ENCODE measurements at places on chromosomes 7 and 10.

DNA sequence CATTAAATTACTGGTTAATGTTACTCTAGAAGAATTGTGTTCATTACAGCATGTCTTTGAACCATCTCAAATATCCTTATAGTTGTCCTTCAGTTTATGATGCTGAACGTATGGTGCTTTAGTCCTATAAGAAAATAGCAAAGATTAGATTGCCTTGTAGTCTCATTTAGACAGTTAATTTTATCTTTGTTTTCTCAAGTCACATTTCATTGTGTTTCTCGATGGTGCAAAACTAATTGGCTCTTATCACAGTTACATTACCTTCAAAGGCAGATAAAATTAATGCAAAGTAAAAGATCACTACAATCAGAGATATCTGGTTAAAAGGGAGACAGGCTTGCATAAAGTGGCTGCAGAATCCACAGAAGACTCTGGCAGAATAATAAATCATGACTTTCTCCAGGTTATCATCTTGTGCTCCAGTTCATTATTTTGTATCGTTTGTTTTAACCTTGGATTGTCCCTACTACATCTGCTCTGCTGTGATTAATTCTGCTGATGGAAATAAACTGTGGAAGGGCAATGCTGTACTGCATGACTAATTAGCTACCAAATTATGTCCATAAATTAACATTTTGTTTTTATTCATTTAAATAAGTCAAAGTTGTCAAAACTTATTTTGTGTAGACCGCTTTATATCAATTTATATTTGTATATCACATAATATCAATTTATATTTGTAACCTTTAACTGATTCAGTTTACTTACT, 24.2 kb downstream of the PRPS1L1 start:
- no peak for DNase-seq

DNA sequence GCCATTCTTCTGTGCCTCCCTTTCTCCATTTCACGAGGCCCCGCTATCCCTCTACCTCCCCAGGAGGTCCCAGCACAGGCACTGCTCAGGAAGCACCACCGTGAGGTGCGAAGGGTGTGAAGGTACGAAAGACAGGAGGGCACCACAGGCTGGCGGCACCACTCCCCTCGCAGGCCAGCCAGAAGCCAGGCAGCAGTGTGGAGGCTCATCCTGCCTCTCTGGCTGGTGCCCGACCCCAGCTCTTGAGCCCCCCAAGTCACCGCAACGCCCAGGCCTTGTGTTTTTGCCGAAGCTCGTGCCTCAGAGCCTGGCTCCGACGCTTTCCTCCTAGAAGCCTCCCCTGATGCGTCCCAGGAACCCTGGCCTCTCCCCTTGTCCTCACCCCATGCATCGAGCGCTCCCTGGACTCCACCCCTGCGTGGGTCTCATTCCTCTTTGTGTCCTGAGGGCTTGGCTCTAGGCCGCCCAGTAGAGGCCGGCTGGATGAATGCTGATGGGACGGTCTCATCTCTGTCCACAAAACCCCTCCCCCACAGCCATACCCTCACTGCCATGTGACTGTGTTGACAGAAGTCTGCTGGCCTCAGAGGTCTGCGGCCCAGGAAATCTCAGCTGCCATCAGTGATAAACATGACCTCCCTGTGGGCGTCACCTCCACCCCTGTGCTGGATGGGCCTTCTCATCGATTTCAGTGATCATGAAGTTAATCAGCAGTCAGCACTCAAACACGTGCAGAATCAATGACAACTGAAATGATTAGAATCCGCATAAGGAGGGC, 19.3 kb downstream of the BRI3 start:
- no peak for DNase-seq

GRCh38 chr10:98260752-98261151, 7.2 kb downstream of the LOXL4 start:
- no peak for DNase-seq

GRCh38 chr7:55148571-55148970, 129.8 kb downstream of the EGFR start:
- no peak for DNase-seq

- no peak for DNase-seq
These were observed 293.3 kb upstream of the KLF14 start for GRCh38 chr7:131027287-131027773.

DNA sequence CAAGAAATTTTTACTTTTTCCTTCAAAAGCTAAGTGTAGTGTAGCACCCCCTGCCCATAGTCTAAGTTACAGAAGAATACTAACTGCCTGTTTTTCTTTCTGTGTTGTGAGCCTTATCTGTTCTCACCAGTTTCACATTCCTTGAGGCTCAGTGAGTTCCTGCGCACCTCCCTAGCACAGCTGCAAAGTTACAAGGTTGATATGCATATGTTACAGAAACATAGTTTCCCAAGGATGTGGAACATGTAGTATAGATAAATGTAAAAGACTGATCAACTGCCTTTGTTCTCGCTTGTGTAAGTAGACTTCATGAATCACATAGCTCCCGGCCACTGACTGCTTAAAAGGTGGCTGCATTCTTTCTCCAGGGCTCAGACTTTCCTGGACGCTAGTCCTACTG, 6.7 kb upstream of the ZNF33B start:
- DNase-seq = no peak

GRCh38 chr7:617614-618538, 98.2 kb upstream of the PDGFA start:
- no peak for DNase-seq

DNA sequence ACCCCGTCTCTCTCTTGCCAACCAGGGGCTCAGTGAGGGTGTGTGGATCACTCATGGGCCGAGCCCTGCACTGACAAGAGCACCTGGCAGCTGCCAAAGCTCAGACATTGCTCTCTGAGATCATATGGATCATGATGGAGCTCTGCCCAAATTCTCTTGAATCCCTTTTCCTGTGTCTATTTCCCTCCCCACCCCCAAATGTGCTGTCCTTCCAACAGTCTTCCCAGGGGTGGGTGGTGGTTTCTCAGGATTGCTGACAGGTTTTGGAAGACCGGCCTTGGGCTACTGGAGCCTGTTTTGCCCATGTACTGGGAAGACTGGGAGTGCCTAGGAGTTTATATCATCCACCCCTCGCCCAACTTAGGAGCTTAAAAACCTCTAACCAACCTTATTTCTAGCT, 10.5 kb downstream of the ARHGAP22 start:
- no peak for DNase-seq

GRCh38 chr7:80387634-80388193, 124.2 kb downstream of the GNAT3 start:
- DNase-seq = no peak

DNA sequence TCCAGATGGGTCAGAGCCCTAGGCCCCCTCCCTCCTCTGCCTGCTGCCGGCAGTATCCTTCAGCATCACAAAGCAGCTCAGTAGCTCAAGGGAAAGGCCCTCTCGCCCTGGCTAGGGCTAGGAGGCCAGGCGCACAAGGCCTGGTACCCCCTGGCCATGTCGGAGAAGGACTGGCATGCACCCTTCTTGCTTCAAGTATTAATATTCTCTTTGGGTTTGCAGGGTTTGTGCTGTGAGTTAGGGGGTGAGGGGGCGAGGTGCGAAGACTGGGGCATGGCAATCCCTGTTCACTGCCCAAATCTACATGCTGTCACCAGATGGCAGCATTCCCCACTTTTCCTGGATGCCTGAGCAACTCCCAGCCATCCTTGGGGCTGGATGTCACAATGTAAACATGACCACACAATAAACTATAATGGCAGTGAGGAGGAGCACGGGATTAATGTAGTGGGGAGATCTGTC, 105.2 kb downstream of the NEURL1 start:
- no peak for DNase-seq

- no peak for DNase-seq
These were observed 940 bp downstream of the NSMCE4A start for GRCh38 chr10:121974019-121974534.

GRCh38 chr10:19944911-19945663, 128.9 kb downstream of the PLXDC2 start:
- DNase-seq = no peak

GRCh38 chr10:87659571-87660483, at the start of gene PAPSS2:
TSS of gene PAPSS2 (plus strand) at chr10:87659878. CDS start at chr10:87659982, 104 bp downstream.
- no peak for DNase-seq

GRCh38 chr7:25009257-25009656, 29.3 kb upstream of the OSBPL3 start:
- no peak for DNase-seq

GRCh38 chr10:73601486-73601921, 10.4 kb upstream of the USP54 start:
- no peak for DNase-seq

GRCh38 chr7:39291628-39292410, 274.4 kb upstream of the YAE1 start:
- no peak for DNase-seq

- no peak for DNase-seq
These were observed 142.0 kb downstream of the SVIL start for GRCh38 chr10:29492774-29493173.

- no peak for DNase-seq
These were observed 109.3 kb downstream of the SPAG6 start for GRCh38 chr10:22454634-22455033.

DNA sequence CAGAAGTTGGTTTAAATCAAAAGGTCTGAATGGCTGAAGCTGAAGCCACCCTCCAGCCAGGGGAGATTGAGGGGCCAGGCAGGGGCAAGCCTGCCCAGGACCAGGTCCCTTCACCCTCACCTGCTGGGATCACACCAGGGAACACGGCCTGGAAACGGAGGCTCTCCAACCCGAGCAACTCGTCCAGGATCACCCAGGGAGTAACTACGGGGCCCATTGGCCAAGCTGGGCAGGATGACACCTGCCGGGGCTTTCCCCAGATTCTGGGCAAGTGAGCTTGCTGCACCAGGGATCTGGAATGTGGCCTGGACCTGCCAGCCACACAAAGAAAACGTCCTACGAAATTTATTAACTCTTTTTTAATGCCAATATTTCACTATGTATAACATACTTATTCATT, 30.4 kb upstream of the PPP2R2D start:
- DNase-seq = no peak

DNA sequence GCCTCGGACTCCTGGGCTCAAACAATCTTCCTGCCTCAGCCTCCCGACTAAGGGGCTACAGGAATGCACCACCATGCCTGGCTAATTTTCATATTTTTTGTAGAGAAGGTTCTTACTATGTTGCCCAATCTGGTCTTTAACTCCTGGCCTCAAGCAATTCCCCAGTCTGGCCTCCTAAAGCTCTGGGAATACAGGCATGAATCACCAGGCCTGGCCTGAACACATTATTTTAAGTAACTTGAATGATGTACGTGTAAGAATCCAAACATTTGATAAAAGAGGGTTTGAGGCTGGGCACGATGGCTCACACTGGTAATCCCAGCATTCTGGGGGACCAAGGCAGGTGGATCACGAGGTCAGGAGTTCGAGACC, 13.0 kb upstream of the BAMBI start:
- DNase-seq = no peak

- no peak for DNase-seq
These were observed 37.0 kb upstream of the GOT1 start for GRCh38 chr10:99467236-99467999.

DNA sequence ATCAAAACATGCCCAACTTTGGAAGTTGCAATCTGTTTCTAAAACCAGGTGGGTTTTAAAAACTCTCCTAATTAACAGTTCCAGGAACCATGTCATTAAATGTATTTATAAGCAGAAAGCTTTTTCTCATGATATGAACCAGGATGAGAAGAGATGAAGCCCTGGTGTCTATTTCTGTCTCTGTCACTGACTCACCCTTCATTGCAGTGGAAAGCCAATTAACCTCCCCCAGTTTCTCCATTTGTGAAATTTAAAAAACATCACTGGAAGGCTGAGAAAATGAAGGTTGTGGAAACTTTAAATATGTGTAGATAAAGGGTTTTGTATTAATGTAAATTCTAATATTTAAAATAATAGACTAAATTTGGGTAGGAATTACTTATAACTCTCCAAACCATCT, 1088.0 kb downstream of the SORCS1 start:
- DNase-seq = no peak

- no peak for DNase-seq
These were observed 471.4 kb downstream of the XPNPEP1 start for GRCh38 chr10:109451879-109452278.

DNA sequence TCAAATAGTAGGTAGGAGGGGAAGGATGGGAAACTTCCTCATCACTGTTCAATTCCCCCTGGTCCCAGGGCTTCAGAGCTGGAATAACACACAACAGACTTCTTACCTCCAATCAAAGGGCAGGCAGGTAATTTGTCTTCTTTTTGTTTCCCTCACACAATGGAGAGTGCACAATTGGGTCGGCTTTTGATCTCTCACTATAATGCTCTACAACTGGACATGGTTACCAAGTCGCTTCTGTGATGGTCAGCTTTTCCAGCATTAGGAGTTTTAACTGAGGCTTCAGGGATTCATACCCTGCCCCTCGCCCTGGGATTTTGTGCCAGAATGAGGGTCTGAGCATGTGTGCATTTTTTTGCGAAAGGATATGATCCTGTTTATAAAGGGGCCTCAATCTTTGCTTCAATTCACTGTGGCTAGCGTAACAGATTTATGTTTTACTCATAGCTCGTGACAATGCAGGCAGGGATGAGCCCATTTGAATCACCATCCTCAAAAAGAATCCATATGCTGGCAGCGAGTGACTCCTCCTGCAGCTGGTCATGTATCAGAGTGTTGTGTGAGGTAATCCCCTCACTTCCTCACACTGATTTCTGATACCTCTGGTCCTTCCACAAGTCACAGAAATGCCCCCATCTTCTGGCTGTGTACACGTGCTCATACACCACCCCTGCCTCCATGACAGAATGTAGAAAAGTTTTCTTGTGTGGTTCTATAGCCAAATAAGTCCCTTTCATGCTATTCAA, 189.6 kb downstream of the CTTNBP2 start:
- no peak for DNase-seq

GRCh38 chr10:26544932-26545331, 106.8 kb downstream of the APBB1IP start:
- no peak for DNase-seq

- no peak for DNase-seq
These were observed 103.7 kb upstream of the ZMIZ1 start for GRCh38 chr10:78964952-78965633.

DNA sequence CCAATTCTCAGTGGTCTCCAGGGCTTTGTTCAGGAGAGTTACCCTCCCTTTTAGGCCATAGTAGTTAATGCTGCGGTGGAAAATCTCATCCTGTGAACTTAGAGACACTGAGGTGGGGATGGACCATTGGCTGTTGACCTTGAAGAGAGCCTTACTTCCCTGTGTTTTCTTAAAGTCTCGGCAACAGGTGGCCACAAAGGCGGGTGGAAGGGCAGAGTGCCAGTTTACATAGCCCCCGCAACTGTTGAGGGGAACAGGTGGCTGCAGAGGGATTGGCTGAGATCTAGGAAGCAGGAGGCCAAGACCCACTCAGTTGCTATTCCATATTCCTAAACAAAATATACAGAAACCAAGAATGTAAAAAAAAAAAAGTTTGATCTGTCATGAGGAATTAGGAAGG, 160.6 kb downstream of the ST7 start:
- DNase-seq = no peak
